ENCODE measurements at places on chromosomes 7 and 10.

- DNase-seq = no peak
Measured at GRCh38 chr10:82318534-82318933, 443.5 kb downstream of the NRG3 start.

DNA sequence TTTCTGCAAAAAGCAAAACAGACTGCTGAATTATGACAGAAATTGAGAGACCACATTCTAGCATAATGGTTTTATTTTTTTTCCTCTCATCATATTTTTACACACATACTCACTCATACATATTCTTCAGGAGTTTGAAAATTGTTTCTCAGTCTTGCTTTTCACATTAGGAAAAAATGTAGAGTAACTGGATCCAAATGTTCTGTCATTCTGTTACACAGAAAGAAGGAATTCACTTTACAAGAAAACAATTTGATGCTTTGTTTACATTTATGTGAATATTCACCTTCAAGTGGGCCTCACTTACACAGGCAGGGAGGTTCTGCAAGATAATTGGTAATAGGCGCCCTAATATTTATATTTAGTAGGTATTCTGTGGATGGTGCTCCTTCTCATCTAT, 82.0 kb downstream of the ARL4A start:
- no peak for DNase-seq

DNA sequence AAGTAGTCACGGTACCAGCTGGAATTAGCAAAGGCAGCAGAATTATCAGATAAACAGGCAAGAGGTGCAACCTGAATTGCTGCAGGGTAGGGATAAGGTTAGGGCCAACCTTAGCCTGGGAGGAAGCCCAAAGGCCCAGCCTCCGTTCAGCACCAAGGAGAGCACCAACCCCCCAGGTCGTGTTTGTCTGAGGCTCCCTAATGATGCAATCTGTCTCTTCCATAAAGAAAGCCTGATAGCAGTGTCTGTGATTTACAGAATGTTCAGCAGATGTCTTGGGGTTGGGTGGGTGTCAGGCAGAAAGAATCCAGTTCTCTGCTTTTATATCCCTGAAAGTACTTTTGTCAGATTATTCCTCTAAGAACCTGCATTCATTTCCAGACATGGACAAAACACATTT, 328.4 kb upstream of the AOAH start:
- no peak for DNase-seq

- no peak for DNase-seq
Measured at GRCh38 chr10:178208-178607, 43.0 kb downstream of the ZMYND11 start.

DNA sequence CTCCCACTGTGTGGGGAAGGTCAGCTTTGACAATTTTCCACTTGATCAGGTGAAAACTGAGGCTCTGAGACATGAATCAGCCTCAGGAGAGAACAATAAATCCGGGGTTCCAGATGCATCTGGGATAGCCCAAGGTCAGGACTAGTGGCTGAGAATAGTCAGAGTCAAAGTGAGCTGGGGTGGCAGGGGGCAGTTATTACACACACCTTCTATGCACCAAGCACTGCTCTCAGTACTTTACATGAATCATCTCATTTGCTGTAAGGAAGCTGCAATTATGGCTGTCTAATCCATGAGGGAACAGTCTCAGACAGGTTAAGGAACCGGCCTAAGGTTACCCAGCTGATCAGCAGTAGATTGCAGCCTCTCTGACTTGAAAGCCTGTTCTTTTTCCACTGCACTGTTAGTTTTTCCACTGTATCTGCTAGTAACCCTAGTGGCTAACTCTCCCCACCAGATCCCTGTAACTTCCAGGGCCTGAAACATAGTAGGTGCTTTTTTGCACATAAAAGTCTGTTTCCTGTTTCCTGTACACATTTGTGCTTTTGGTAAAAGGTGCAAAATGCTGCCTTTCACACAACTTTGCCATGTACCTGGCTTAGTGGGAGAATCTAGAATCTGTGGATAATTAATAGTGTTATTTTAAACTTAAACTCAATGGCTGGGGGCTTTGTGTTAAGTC, 125.9 kb downstream of the EMX2 start:
- DNase-seq = no peak

DNA sequence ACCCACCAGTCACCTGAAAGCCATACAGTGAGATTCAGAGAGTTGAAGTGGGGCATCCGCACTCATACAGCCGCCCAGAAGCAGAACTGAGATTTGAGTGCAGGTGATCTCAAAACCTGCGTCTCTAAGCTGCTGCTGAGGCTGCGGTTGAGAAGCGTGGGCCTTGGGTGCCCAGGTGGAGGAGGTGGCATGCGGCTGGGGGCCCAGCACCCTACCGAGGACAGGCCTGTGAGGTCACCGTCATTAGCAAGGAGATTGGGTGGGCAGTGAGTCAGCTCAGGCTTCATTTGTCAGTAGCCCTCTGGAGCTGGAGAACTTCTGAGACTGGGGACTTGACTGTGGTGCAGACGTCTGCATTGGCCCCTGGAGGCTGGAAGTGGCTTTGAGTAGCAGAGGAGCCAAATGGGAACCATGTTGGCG, 29.8 kb downstream of the ZMIZ1 start:
- no peak for DNase-seq

DNA sequence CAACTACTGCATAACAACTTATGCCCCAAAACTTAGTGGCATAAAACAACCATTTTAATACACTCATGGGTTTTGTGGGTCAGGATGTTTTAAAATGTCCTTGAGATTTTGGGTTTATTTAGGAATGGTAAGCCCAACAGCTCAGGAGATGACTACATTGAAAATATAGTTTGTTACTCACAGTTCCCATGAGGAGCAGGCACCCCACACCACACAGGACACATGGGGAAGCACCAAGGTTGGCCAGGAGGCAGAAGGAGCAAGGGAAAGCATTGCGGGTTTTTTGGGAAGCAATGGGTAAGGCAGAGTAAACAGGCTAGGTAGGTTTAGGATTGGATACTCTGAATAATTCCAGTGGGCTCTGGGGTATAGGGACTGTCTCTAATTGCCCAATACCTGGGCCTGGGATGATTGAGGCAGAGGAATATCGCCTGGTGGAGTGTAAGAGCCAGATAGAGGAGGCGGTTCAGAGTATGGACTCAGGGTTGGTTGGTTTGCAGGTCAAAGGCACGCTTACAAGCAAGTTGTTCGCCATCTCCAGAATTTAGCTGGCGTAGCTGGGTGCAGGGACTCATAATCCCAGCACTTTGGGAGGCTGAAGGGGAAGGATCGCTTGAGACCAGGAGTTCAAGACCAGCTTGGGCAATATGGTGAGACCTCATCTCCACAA, 10.0 kb upstream of the MARVELD1 start:
- DNase-seq = no peak

DNA sequence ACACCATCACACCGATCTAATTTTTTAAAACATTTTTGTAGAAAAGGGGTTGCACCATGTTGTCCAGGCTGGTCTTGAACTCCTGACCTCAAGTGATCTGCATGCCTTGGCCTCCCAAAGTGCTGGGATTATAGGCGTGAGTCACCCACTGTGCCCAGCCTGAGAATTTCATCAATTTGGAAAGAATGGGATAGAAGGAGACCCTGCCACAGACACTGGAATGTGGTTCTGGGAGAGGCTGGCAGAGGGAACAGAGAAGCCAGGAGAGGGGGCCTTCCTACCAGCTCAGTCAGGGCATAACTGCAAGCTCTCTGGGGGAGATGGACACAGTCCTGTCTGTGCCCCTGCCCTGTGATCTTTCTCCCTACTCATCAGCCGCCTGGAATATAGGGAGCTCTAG, 42.1 kb upstream of the MKRN1 start:
- no peak for DNase-seq

DNA sequence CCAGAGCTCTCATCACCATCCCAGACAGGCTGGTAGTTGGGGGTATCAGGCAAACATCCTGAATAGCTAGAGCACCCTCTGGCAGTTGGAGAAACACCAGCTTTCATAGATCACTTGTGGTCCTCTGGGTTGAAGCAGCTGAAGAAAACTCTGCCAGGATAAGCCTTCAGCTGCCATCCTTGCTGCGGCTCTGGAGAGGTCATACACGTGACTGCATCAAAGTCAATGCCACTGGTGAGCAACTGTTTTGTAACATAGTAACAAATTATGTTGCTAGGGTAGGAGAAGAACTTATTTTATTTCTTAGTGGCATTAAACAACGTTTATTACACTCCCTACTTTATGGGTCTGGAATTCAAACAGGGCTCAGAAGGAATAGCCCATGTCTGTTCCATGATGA, 19.2 kb upstream of the PANK1 start:
- no peak for DNase-seq

GRCh38 chr7:14497390-14497789, 405.2 kb downstream of the DGKB start:
- no peak for DNase-seq

DNA sequence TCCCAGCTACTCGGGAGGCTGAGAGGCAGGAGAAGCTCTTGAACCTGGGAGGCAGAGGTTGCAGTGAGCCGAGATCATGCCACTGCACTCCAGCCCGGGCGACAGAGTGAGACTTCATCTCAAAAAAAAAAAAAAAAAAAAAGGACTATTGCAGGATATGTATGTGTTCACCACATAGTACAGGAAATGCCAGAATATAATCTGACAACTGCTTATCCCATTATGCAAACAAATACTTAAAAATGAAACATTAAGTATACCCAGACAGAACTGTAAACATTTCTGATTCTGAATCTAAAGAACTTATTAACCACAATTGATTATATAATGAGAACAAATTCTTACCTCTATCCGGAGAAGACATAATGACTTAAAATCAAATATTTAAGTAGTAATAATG, 18.7 kb downstream of the DKK1 start:
- no peak for DNase-seq

- no peak for DNase-seq
Measured at GRCh38 chr7:148304083-148304335, 286.6 kb upstream of the C7orf33 start.

DNA sequence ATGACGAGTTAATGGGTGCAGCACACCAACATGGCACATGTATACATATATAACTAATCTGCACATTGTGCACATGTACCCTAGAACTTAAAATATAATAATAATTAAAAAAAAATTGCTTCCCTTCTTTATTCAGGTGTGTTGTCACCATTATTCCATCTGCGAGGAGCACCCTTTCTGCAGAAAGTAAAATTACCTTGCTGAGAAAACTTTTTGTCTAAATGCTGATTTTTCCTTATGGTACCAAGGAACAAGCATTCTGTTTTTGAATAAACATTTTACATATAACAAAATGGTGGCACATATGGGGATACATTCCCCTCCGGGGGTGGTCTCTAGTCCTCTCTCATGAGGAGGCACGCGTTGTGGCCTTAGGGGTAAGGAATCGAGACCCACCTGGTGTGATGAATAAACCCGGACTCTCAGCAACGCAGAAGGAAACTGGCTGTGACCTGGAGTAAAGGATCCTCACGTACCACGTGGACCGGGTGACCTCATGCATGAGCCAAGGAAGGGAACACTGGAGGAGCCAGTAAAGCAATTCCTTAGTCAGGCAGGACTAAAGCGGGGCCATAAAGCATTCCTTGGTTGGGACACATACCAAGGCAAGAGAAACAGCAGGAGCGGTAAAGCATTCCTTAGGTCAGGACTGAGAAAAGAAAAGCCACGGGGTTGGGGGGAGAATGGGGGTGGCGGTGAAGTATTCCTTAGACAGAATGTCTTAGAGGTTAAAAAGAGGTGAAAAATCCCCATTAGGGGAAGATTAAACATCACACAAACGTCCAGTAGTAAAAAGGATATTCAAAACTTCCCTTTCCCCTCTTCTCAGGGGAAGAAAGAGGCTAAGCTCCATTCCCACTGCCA, 20.8 kb upstream of the OPTN start:
- no peak for DNase-seq

DNA sequence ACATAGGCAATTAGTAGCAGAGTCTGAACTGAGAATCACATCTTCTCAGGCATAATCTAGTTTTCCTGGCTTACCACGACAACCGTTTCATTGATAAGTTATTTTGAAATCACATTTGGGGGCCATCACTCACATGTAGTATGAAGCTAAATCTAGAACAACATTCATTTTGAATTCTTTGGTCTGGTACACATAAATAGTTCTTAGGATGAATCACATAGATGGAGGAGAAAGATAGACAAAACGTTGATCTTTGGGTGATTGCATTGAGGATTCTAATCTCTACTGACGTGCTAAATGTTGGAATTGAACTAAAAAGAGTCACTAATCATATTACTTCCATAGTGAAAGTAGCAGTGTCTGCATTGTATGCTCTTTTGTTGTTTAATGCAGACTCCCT, 1022.6 kb downstream of the LRMDA start:
- DNase-seq = no peak

GRCh38 chr7:4266270-4267040, 415.6 kb upstream of the FOXK1 start:
- DNase-seq = no peak

DNA sequence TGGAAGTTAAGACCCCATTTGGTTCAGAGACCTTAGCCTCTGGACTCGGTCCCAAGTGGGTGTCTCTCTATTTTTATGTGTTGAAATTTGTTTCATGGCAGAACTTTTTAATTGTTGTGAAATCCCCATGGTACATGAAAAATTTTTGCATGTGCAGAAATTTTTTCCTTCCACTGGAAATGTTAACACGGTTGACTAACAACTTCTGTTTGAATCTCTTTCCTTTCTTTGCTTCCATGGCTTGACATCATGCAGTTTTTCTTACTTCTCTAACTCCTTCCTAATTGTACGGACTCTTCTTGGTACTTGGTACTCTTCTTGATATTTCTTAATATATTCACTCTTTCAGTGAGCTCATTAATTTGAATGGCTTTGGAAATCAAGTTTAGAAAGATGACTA, 18.3 kb downstream of the MDFIC start:
- DNase-seq = no peak

DNA sequence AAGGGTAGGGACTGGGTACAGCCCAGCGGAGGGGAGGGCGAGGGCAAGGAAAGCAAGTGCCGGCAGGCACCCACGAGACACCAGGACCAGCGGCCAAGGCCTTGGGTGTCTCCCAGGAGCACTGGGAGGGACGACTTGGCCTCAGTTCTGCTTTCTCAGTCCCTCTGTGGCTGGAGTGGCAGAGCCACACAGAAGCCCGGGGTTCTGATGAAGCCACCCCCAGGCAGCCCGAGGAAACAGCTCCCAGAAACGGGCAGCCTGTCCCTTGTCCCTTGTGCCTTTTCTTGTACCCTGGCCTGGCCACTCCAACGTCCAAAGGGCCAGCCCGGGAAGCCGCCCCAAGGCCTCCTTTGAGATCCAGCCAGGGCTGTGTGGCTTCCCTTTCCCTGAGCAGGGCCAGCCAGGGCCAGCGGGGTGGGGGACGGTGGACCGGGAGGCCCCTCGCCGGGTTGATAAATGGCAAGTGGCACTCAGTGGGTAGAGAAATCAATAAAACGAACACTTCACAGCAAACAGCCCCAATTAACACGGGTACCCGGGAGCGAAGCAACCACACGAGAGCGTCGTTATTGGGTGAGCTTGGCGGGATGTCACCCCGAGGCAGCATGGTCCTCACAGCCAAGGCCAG, 69.8 kb upstream of the GNA12 start:
- DNase-seq = no peak

- DNase-seq = no peak
Measured at GRCh38 chr10:64682043-64682442, 1160.8 kb downstream of the REEP3 start.

DNA sequence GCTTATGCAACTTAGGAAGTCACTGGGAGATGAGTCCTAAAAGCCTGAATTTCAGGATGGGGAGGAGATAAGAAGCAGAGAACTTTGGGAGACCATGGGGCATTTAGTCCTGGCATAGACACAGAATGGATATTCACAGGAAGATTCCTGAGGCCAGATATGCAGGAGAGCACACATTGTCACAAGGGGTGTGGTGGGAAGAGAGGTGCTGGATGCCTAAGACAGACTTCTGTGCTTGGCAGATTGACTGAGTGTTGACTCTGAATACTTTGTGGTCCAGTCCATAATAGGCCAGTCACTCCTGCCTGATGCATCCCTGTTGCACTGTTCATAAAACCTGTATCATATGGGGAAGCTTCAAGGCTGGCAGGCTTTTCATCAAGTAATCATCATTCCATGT, 18.5 kb downstream of the SRI start:
- DNase-seq = no peak

All from stimulated activated CD4-positive, alpha-beta T cell treated with anti-CD3 and anti-CD28 coated beads, Interleukin-1b, Interleukin-23, amount 100 ng/mL, for 48 hours (primary cell).